ENCODE measurements at places on chromosomes 2 and 18.

- no peak for DNase-seq
These were observed 656 bp downstream of the UNC80 start for GRCh38 chr2:209772290-209772685.

DNA sequence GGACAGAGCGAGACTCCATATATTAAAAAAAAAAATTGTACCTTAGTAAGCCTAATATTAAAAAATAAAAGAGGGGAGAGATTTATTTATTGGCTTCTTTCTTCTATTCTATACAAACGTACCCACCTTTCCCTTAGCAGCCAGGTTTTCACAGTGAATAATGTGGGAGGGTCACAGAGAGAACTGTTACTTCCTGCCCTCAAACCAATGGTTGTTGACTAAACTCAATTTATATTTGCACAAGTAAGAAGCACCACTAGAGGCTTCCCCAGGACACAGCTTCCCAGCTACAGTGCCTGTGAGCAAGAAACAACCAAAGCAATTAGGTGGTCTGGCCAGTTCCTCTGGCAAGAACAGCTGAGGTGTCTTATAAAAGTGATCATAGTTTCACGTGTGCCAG is 28.9 kb upstream of the GALR1 start:
- DNase-seq, result no peak

DNA sequence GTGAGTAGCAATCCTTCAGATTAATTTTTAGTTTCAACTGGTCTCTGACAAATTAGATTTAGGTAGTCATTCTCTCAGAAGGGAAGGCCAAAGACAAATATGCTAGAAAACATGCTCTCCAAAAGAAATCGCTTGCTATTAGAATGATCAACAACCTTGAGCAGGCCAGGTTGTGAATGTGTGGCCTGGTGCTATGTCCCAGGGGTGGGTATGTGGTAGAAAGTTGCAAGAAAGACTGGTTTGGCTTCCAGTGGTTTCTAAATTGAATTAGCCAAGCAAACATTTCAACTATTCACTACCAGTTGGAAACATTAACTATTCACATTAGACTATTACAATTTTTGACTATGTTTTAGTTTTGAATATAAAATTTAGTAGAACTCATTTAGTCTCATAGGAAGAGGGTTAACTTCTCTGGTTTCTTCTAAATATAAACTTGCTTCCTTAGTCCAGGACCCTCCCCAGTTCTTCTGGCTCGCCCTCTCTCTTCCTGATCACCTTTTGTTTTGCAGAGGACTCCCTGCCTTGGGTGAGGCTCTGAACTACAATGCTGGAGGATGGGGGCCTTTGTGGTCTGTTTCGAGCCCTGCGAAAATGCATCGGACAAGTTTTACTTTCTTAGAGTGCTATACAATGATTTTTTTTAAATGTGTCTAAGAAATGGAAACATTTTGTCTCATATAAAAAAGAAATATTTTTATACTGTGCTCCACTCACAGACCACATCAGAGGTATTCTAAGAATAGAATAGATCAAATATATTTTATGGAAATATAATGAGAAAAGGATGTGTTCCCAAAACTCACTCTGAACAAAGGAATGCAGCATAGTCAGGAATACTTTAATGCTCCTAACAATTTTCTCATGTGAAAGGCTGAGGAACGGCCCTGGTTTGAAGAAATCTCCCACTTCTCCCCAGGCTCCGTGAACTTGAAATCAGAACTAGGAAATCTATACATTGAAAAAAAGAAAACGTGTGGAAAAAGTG is 375.0 kb upstream of the ZEB2 start:
- no peak for DNase-seq

DNA sequence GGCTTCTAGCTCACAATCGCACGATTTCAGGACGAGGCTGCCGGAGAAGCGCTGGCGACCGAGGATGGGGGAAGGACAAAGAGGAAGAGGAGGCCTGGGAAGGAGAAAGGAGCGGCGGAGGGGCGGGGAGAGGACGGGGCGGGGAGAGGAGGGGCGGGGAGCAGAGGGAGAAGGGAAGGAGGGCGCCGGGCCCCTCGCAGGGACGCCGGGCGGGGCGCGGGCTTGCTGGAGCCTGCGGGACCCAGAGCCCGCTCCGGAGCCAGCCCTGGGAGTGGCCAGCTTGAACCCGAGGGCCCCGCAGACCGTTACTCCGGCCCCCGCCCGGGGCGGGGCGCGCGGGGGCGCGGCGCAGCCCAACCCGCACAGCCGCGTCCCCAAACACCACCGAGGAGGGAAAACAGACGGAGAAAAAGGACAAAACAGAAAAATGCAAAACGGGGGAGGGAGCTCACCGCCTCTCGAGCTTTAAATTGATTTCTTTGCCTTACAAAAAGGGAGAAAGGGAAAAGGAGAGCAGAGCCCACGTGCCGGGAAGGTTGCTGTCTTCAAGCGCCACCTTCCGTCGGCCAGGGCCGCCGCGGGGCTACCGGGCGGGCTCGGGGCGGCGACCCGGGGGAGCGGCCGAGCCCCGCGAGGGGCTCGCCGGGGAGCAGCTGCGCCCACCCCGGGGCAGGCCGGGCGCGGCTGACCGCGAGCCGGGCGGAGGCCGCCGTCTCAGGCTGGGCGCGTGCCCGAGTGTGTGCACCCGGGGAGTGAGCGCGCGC is 781 bp upstream of the SOX11 start:
- no peak for DNase-seq

DNA sequence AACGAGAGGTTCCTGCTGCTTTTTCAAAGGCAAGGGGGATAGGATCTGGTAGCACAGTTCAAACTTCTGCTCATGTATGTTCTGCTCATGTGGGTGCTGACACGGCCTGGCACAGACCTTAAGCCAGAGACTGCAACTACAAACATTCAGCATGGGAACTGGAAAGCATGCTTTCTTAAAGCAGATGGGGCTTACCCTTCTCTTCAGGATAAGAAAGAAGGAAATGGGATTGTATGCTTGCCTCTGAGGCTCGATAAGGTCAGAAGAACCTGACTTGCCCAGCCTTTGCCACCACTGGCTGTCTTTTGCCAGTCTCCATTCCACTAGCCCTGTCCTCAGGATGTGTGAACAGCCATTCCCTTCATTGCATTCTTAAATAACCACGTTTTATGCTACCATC is 10.7 kb downstream of the DOCK10 start:
- no peak for DNase-seq

DNA sequence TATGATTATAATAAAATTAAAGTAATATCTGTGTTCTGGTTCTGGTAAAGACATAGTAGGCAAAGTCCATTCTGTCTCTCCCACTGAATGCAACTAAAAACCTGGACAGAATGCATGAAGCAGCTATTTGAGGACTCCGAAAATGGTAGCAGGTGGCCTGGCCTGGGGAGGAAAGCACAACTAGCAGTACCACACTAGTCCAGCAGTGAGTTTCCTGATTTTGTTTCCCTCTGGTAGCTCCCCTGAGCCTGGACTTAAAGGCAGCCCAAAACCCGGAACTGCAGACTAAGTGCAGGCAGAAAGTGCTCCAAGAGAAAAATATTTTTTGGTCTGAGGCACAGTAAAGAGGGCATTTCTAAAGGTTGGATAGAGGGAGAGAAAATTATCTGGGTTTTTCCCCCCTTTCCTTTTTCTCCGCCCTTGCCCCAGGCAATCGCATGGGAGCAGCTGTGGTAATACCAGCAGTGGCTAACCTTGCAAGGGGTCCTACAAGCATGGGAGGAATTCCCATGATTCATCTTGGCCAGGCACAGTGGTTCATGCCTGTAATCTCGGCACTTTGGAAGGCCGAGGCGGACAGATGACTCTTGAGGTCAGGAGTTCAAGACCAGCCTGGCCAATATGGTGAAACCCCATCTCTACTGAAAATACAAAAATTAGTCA is 32.3 kb downstream of the ASXL2 start:
- DNase-seq, result no peak

DNA sequence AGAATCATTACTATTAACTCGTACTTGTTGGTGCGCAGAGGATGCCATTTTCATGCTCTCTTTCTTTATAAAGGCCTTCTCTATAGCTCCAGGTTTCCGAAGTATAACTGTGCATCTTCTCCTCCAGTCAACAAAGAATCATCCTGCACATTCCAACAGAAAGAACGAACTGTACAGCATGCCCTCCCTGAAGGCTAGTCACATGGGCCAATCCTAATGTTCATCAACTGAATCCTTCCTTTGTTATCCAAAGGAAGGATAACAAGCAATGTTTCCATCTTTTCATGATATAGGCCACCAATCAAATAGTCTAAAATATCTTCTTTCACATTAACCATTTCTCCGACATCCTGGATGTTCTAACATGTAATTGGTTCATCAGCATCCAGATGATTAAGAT is 66.9 kb upstream of the LDLRAD4 start:
- DNase-seq, result no peak

GRCh38 chr18:9417073-9417851 is 58.1 kb upstream of the RALBP1 start:
- DNase-seq, result no peak

- DNase-seq, result no peak
These were observed 146.5 kb upstream of the RAB12 start for GRCh38 chr18:8462651-8463185.

- no peak for DNase-seq
These were observed 412.1 kb upstream of the TRIB2 start for GRCh38 chr2:12304564-12305171.

- no peak for DNase-seq
These were observed 96.1 kb downstream of the ITGA4 start for GRCh38 chr2:181553244-181553643.

GRCh38 chr18:9638886-9639285 is 24.5 kb upstream of the PPP4R1 start:
- no peak for DNase-seq

DNA sequence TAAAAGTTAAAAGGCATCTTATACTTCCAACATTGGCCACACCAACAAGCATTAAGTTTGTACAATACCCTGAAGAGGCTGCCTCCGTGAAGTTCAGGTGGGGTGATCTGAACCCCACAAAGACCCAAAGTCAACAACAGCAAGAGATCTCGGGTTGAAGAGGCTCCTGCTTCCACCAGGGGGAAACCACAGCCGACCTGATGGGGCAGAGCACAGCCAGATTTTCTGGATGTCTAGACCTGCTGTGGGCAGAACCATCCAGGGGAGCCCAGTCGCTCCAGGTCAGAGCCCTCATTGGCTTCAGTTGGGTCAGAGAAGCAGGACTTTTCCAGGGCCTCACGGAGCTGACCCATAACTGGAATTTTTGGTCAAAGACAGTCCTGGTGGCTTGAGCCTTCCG is 66.5 kb upstream of the ACKR3 start:
- peak; percentile 9 for DNase-seq

DNA sequence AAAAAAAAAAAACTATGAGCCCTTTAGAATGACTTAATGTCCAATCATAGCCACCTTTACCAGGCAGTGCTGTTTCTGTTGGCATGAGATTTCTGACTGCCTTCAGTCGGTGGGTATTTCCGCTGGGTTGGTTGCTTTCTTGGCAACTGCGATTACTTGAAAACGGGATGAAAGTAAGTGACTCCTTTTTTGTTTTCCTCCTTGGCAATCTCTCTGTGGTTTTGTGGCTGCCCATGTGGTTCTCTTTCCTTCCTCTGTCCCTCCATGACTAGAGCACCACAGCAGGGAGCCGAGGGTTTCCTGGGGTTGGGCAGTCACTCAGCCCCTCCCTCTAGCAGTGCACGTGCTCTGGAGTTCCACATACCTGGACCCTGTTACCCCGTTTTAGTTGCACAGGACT is 112.1 kb downstream of the KLHL29 start:
- DNase-seq, result no peak

DNA sequence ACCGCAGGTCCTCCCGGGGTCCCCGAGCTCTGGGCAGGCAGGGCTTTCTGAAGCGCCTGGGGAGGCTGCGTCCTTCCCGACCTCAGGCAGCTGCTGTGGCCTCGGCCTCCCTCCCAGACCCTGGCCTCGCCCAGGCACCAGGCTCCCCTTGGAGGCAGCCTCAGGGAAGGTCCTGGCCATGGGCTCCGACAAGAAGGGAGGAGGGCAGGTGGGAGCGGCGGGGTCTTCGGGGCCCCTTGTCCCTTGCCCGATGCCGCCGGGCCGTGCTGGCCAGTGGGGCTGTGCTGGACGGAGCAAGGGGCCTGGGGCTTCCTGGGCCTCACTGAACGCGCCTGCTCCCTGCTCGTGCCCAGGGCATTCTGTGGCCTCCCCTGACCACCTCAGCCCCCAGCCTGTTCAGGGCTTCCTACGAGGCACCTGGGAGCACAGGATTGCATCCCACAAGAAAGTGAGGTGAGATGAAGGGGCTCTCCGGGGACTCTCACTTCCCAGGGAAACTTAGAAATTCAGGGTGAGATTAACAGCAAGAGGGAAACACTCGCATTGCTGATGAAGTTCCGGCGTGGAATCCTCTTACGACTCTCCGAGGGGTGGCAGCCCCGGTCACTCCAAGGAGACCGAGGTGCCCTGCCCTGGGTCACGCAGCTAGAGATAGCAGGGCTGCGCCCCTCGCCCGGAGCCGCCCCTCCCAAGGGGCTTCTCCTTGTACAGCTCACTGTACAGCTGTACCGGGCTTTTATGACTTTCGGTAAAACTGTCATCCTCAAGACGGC is 778 bp downstream of the MFSD2B start:
- DNase-seq, result no peak

- DNase-seq, result no peak
These were observed 28.2 kb upstream of the GALNT1 start for GRCh38 chr18:35553300-35553699.

GRCh38 chr18:28820353-28820752 is 643.4 kb upstream of the CDH2 start:
- no peak for DNase-seq

DNA sequence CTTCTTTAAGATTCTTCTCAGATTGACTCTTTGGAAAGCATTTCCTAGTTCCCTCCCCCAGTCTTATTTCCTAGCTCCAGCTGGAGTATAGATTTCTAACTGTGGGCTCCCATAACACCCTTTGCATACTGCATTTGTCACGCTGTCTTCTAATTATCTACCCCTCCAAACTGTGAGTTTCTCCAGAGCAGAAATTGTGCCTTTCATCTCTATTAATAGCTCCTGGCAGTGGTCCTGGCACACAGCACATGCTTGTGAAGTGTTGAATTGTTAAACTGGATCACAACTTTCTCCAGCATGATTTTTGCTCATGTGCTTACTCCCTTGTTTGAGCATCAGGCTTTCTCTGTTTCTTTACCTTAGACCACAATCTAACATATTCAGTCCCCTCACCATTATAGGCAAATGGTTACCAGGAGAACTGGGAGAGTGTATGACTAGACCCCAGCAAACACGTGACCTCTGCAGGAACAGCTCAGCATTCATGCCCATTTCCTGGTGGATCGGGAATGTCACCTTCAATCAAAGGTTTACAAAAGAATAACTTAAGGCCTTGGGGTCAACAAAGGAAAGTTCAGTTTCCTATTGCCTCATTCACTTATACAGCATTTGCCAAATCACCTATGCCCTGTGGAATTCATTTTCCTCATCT is 175.7 kb upstream of the TANK start:
- DNase-seq, result no peak

- no peak for DNase-seq
These were observed 193.3 kb downstream of the IKZF2 start for GRCh38 chr2:212958133-212958532.

All from germinal center (tissue), 1 donor.